Brain (organoid and tissue), 16 donors: ENCODE measurements at places on chromosomes 11 and 22.
A peak's percentile ranks its signal among the peaks of the same experiment; 100 is the strongest.

DNA sequence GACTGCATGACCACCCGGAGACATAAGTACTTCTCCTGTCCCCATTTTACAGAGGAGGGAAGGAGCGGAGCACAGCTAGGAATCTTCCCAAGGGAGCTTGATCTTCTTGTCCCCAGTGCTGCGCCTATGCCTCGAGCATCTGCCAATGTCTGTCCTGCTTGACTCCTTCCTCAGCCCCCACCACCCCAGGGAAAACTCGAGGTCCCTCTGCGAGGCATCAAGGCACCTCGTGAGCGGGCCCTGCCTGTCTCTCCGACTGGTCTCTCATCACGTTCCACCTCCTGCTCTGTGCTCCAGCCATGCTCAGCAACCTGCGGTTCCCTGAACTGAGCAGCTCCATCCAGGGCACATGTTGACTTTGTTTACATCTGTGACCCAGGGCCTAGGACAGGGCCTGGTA, 2.5 kb downstream of the NCF4 start:
- no peak for DNase-seq

DNA sequence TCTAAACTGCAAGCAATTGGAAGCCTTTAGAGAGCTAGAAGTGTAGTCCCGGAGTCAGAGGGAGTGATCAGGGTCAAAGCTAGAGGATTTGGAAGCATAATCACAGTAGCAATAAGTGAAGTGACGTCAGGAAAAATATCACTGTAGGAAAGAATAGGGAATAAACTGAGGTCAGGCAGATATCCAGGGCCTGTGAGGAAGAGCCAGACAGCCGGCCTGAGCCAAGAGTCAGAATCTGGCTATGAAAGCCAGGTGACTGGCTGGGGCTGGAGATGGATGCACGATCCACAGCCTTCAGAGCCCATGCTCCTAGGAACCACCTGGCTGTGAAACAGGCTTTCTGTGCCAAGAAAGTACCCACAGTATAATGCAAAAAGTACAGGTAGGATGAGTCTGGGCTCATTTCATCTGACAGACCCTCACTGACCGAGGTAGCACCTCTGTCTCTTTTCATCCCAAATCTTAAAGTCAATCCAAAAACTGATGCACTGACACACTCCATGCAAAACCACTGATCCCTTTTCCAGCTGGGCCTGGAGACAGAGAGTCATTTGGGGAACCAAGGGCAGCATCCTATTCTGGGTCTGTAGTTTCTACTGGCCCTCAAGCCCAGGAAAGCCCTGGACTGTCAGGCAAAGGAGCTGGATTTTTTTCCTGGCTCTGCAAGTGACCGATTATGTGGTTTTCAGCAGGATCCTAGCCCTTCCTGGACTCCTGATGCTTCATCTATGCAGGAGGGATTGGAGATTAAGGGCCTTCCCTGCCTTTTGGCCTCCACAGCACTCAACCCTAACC, 21.3 kb downstream of the TRIM66 start:
- no peak for DNase-seq

- no peak for DNase-seq
Measured at GRCh38 chr11:102402548-102402947, 50.0 kb downstream of the TMEM123 start.

DNA sequence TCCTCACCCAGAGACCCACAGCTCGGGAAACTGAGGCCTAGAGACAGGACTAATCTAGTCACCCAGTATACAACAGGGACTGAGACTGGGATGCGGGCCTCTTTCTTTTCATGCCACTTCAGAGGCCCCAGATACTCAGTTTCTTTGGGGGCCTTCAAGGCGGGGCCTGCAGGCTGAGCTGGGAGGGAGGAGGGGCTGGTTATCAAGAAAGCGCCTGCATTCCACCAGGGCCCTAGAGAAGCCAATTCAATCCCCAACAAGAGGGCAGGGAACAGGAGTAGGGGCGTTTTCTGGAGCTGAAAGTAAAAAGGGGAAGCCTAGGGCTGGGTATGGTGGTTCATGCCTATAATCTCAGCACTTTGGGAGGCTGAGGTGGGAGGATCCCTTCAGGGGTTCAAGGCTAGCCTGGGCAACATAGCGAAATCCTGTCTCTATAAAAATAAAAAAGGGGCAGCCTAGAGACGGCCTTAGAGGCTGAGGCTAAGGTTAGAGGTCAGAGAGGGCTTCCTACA, 1.6 kb downstream of the ATG2A start:
- no peak for DNase-seq

DNA sequence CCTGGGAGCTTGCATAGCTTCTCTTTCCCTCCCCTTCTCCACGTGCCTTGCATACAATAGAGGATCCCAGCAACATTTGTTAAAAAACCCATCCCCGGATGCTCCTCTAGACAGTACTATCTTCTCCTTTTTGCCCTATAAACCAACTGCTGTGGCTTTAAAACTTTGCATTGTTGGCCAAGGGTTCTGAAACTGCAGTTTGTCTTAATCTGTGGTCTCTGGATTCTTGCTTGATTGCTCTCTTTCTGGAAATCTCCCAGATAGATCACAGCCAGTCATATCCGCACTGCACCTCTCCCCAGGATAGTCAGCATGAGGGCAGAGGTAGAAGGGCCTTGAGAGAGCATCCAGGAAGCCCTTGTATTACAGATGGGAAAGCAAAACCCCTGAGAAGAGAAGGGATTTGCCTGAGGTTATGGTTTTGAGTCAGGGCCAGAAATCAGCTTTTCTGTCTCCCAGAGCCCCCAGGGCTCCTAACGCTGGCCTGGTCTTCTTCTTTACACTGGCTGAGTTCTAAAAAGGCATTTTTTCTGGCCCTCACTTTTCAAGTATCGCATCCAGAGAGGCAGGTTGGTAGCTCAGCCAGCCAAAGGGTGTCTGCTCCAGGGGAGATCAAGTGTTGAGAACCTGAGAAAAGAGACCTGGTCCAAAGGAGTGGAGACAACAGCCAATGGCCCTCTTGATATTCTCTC, 70.6 kb downstream of the ADM start:
- no peak for DNase-seq

- no peak for DNase-seq
Measured at GRCh38 chr11:88246696-88247095, 71.5 kb upstream of the RAB38 start.

DNA sequence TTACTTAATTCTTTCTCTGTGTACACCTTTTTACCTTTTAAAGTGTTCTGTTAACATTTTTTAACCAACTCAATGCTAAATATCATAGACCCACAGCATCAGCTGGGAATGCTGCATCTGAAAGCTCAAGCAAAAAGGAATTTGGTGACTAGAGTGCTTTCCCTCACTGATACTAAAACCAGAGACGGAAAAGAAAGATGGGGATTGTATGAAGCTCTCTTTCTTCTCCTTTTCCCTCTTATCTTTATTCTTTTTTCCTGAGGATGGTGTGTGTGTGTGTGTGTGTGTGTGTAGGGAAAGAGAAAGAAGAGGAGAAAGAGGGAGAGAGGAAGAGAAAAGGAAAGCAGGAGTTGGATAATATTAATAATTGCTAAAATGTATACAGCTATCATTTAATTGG, 4.1 kb upstream of the SIK2 start:
- DNase-seq = no peak

GRCh38 chr11:25891960-25892359, 440.0 kb upstream of the ANO3 start:
- DNase-seq = no peak

DNA sequence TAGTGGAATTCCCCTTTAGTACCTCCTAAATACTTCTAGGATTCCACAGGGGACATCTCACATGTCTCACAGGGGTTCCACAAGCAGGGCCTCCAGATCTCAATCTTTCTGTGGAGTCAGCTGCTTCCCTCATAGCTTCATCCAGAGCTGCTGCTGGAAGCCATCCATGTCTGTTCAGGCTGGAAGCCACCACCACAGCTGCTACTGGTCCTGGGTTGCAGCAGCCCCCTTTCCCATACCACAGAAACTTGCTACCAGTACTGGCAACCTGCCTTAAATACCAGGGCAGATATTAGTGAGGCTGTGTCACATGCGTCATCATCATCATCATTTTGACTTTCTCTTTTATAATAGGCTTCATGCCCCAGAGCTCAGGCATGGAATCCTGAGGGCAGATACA, 242.7 kb upstream of the NCAM1 start:
- DNase-seq = no peak

GRCh38 chr22:44221710-44222475, 41.2 kb downstream of the PARVG start:
- no peak for DNase-seq

- no peak for DNase-seq
Measured at GRCh38 chr11:87219266-87219665, 181.5 kb downstream of the TMEM135 start.

- DNase-seq = peak; percentile 78
Measured at GRCh38 chr22:36286096-36286957, 33.4 kb downstream of the APOL1 start.

GRCh38 chr11:9771071-9771511, 107.2 kb downstream of the SWAP70 start:
- DNase-seq = peak; percentile 33

DNA sequence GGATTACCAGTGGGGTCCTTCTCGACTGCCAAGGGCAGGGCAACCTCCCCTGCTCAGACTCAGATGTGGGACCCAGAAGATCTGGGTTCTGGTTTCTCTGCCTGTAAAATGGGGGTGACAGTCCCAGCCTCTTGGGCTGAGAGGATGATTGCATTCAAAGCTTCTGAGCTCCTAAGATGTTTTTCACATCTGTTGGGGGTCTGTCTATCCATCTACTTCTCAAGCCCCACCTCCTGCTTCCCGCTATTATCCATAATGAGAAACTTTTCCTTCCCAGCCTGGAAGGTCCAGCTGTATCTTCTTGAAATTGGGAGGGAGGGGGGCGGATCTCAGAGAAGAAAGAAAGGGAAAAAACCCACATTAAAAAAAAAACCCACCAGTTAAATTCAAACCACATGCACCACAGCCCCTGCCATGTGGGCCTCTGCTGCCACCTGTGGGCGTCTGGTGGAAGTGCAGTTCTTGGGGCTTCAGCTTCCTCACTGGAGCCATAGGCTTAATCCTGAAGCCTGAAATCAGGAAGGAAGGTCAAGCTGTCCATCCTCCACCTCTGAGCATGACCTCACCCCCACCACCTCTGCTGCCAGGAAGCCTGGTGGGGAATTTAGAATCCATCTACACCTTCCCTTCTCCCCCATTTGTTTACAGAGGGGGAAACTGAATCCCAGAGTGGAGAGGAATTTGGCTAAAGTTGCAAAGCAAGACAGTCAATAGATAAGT, 27.3 kb downstream of the ARHGEF17 start:
- DNase-seq = peak; percentile 81

DNA sequence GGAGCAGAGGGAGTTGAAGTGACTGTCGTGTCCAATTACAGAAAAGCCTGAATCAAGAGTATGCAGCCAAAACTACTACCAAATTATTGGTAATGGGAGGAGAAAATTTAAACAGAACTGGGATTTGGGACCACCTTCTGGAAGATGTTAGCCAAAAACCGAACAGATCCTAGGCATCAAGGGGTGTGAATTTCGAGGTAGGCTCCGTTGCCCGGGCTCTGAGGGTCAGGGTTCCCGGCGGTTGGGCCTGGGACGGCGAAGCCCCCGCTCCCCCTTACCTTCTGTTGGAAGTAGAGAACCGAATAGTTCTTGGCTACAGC, 313 bp downstream of the PRCP start:
- DNase-seq = no peak

- no peak for DNase-seq
Measured at GRCh38 chr11:87351676-87352075, 313.9 kb downstream of the TMEM135 start.

DNA sequence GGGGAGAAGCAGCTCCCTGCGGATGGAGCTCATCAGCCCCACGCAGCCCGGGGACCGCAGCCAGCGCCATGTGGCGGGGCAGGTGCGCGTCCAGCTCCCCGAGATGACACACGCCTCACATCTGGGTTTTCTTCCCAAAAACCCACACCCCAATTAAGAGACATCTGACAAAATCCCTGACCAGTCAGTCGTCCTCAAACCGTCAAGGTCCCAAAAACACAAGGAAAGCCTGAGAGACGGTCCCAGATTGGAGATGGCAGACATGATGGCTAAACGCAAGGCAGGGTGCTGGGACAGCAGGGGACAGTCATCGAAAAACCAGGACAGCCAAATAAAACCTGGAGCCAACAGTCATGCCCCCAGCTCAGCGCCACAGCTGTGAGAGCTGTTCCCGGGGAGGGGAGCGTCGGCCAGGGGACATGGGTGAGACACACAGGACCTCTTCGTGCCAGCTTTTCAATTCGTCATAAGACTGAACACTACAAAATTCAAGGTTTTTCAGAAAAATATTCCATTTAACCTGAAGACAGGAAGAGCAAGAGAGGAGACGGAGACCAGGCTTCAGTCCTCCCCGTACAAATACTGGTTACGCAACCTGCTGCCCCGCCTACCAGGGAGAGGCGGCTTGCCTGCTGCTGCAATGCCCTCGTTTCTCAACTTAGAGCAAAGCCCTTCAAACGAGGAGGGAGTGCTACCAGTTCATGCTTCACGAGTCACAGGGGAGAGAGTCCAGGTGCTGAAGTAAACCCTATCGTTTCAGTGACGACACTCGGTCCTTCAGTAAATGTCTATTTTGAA, 10.5 kb downstream of the TOLLIP start:
- DNase-seq = no peak

GRCh38 chr11:124841201-124841600, 24.0 kb upstream of the ROBO3 start:
- DNase-seq = no peak

- no peak for DNase-seq
Measured at GRCh38 chr11:67689178-67689577, 14.8 kb upstream of the ALDH3B2 start.

GRCh38 chr11:119169282-119169719, 776 bp downstream of the NLRX1 start:
- no peak for DNase-seq

DNA sequence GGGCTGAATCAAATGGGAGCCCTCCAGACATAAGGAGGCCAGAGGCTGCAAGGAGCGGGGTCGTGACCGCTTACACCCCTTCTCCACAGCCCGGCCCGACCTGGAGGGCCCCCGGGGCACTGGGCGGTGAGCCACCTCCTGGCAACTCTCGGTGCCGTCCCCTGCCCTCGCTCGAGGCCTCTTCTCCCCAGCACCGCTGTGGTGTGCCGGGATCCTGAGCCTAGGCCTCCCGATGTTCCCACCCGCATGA, 432 bp upstream of the GP1BB start:
- no peak for DNase-seq

GRCh38 chr11:3232956-3233355, 739 bp upstream of the MRGPRE start:
- no peak for DNase-seq

DNA sequence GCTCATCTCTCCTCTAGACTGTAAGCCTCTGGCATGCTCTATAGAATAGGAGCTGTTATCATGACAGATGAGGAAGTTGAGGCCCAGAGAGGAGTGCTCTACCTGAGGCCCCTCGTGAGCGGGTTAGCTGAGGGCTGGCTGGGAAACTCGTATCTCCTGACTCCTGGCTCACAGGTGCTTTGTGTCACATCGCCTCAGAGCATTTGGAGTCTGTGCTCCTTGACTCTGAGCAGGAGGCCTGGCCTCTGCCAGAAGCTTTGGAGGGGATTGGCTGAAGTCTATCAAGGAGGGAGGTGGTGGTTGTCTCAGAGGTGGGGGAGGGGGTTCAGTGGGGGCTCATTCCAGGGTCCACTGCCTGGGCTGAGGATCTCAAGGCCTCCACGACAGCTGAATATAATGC, 7.4 kb downstream of the KCNC1 start:
- DNase-seq = no peak

- no peak for DNase-seq
Measured at GRCh38 chr11:11577251-11577855, 44.5 kb downstream of the GALNT18 start.

- DNase-seq = peak; percentile 79
Measured at GRCh38 chr22:26172389-26172990, 3.2 kb downstream of the SEZ6L start.

- DNase-seq = no peak
Measured at GRCh38 chr22:49106096-49106841, 721.4 kb downstream of the BRD1 start.
